ENCODE measurements at places on chromosomes 3 and 15. TPM values are rescaled to one million over a fixed set of nuclear protein-coding genes. Genes with fewer than 3 reads are reported as not detected.

GRCh38 chr3:61601831-61602230, 40.5 kb downstream of the PTPRG start:
- no peak overlapping the region for H3K27ac ChIP-seq
- peaks cover 3% of the 10 kb centered on the region for H3K36me3 ChIP-seq
- H3K4me1 ChIP-seq, result peaks cover 9% of the 10 kb centered on the region
- DNase-seq, result no peak
- no peaks in the 10 kb centered on the region for H3K27me3 ChIP-seq
- no peak overlapping the region for H3K4me3 ChIP-seq

- H3K4me3 ChIP-seq, result no peak overlapping the region
- no peak overlapping the region for H3K27ac ChIP-seq
- no peaks in the 10 kb centered on the region for H3K4me1 ChIP-seq
- H3K36me3 ChIP-seq, result no peaks in the 10 kb centered on the region
- DNase-seq, result no peak
Measured at GRCh38 chr3:168002786-168003368, 92.8 kb downstream of the GOLIM4 start.

- H3K27ac ChIP-seq, result no peak overlapping the region
- H3K4me1 ChIP-seq, result peaks cover 10% of the 10 kb centered on the region
- H3K27me3 ChIP-seq, result no peaks in the 10 kb centered on the region
- H3K4me3 ChIP-seq, result no peak overlapping the region
- H3K36me3 ChIP-seq, result no peaks in the 10 kb centered on the region
Measured at GRCh38 chr15:65408324-65409035, 14.3 kb downstream of the IGDCC4 start.

- no peak for DNase-seq
- no peaks in the 10 kb centered on the region for H3K27me3 ChIP-seq
- no peak overlapping the region for H3K4me3 ChIP-seq
- H3K27ac ChIP-seq, result no peak overlapping the region
Measured at GRCh38 chr3:188407158-188407880, 253.4 kb downstream of the LPP start.

DNA sequence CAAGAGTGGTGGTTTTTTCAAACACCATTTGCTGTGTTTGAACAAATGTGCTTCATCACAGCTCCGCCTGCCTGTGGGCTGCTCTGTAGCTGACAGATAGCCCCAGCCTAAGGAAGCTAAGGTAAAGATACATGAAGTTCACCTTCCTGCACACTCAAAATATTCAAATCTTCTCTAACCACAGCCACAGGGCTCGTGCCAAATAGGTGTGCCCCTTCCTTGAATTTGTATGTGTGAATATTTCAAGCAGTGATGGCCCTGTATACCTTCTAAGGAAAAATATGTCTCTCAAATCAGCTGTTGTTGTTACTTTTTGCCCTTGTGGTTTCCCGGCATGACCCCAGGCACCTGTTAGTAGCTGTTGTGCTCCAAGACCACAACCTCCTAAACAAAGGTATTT, 92.8 kb downstream of the CCNL1 start:
- no peak overlapping the region for H3K4me3 ChIP-seq
- DNase-seq, result no peak
- H3K27me3 ChIP-seq, result peaks cover 4% of the 10 kb centered on the region
- H3K27ac ChIP-seq, result no peak overlapping the region
- no peaks in the 10 kb centered on the region for H3K36me3 ChIP-seq
- H3K4me1 ChIP-seq, result peaks cover 5% of the 10 kb centered on the region

Gene NTRK3
- total RNA-seq, result 1.1 TPM

DNA sequence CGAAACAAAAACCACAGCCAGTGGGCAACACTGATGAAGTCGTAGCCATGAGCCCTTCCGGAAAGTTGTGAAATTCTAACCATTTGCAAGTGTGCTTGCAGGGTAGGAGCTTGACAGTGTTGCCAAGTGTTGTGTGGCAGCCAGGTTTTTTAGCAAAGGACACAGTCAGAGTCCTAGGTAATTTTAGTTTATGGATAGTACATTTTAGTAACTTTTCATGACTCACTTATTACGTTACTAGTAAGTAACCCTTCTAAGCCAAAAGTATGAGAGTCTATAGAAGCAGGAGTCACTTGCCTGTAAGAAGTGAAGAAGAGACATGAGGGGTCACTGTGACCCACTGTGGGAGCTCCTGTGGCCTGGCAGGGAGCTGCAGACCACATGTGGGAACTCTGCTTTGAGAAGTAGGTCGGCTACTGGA, 54.8 kb upstream of the ADPGK start:
- no peak for DNase-seq
- H3K27me3 ChIP-seq, result peaks cover 26% of the 10 kb centered on the region
- H3K36me3 ChIP-seq, result no peaks in the 10 kb centered on the region
- no peak overlapping the region for H3K4me3 ChIP-seq
- H3K27ac ChIP-seq, result no peak overlapping the region

- no peaks in the 10 kb centered on the region for H3K36me3 ChIP-seq
- H3K4me3 ChIP-seq, result peak overlapping the region; percentile 54
- no peak for DNase-seq
- no peak overlapping the region for H3K27ac ChIP-seq
Measured at GRCh38 chr15:43513550-43513949, 3.9 kb upstream of the MAP1A start.

DNA sequence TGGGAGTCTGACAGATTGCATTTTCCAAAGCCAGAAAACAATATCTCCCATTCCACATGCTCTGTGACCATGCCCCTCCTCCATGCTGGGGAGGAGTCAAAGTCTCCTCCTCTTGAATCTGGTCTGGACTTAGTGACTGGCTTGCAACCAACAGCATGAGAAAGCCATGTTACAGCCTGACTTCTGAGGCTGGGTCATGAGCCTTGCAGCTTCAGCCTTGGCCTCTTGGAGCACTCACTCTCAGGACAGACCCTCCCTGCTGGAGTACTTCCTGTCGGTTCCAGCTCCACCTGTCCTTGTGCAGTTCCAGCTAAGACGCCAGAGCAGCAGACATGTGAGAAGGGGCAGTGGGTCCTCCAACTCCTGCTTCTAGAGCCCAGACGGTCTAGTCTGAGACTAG, 49.7 kb upstream of the RBSN start:
- H3K27me3 ChIP-seq, result peaks cover 50% of the 10 kb centered on the region
- no peaks in the 10 kb centered on the region for H3K4me1 ChIP-seq
- no peak for DNase-seq
- no peaks in the 10 kb centered on the region for H3K36me3 ChIP-seq

DNA sequence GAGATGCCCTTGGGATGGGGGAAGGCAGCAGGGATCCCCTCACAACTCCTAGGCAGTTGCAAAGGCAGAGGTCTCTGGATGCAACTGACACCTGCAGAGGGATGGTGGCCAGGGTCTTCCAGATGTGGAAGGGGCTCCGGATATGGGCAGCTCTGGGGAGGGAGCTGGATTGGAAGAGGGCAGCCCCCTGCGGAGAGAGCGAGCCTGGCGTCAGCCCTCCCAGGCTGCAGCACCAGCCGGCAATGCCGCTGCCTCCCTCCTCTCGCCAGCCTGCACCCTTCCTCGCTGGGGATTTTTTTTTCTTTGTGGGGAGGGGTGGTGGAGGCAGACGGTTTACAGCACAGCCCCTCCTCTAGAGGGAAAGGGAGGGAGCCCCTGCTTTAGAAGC, 1.6 kb downstream of the INSYN1 start:
- peaks cover 32% of the 10 kb centered on the region for H3K27me3 ChIP-seq
- peak overlapping the region; percentile 65 for H3K27ac ChIP-seq
- no peak for DNase-seq
- peak overlapping the region; percentile 85 for H3K4me3 ChIP-seq

Gene SPINK8
- not detected for total RNA-seq

Gene ANKRD63
- not detected for total RNA-seq

Gene TMEM44
- total RNA-seq, result 37.3 TPM

GRCh38 chr3:94972066-94972465, 909.2 kb downstream of the NSUN3 start:
- no peak overlapping the region for H3K4me3 ChIP-seq
- H3K27ac ChIP-seq, result no peak overlapping the region
- no peaks in the 10 kb centered on the region for H3K27me3 ChIP-seq
- no peaks in the 10 kb centered on the region for H3K36me3 ChIP-seq
- DNase-seq, result no peak

- H3K4me3 ChIP-seq, result no peak overlapping the region
- no peaks in the 10 kb centered on the region for H3K27me3 ChIP-seq
- no peak overlapping the region for H3K27ac ChIP-seq
- no peak for DNase-seq
Measured at GRCh38 chr3:191568206-191568605, 107.2 kb downstream of the PYDC2 start.

Gene TGM5
- not detected for total RNA-seq

DNA sequence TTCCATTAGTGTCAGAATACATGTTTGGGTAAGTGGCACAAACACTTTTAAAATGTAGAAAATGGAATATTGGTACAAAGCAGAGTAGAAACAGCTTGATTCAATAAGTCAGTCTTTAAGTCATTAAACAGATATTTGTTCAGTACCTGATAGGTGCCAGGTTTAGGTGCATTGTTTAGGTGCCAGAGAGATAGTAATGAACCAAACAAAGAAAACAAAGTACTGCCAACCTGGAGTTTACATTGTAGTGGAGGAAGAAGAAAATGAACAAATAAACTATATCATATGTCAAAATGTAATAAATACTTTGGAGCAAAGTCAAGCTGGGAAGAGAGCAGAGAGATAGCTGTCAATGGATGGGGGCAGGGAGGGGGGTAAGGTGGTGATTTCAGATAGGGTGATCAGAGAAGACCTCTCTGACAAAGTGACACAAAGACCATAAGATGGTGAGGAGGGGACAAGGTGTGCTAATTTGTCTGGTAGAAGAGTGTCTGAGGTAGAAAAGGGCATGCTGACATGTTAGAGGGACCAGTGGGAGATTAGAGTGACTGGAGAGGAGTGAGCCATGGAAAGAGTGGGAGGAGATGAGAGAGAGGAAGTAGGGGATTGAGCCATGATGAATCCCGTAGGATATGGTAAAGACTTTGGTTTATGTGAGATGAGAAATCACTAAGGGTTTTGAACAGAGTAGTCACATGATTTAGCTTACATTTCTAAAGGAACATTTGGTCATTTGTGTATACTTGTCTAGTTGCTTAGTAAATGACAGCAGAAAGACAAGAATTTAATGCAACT, 128.2 kb downstream of the UBE2E2 start:
- peaks cover 7% of the 10 kb centered on the region for H3K4me1 ChIP-seq
- no peak for DNase-seq
- no peak overlapping the region for H3K27ac ChIP-seq
- peaks cover 3% of the 10 kb centered on the region for H3K36me3 ChIP-seq
- no peak overlapping the region for H3K4me3 ChIP-seq
- no peaks in the 10 kb centered on the region for H3K27me3 ChIP-seq

Gene FAM3D
- 0.35 TPM for total RNA-seq

Gene USP50
- total RNA-seq, result not detected

DNA sequence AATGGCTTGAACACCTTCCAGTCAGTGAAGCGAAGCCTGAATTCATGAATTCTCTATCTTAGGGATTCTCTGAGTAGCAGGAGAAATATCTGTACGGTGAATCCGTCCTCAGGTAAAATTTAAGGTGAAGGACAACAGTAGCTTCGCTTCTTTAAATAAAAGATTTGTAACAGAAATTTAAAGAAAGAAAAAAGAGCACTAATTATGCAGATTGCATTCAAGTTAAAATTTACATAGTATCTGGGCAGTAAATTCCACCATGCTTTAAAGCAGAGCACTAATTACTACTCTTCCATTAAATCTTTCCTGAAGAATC, 282.6 kb downstream of the FGF12 start:
- no peak overlapping the region for H3K4me3 ChIP-seq
- no peaks in the 10 kb centered on the region for H3K36me3 ChIP-seq
- H3K27ac ChIP-seq, result no peak overlapping the region
- H3K4me1 ChIP-seq, result peaks cover 29% of the 10 kb centered on the region

GRCh38 chr3:4986782-4987537, 7.7 kb downstream of the BHLHE40 start:
- H3K4me1 ChIP-seq, result peaks cover 11% of the 10 kb centered on the region
- H3K27ac ChIP-seq, result no peak overlapping the region
- H3K36me3 ChIP-seq, result no peaks in the 10 kb centered on the region
- peaks cover 49% of the 10 kb centered on the region for H3K27me3 ChIP-seq
- peak; percentile 74 for DNase-seq

Gene STARD9
- 16.5 TPM for total RNA-seq

Gene AKAP13
- total RNA-seq, result 81.3 TPM

Gene CSPG5
- total RNA-seq, result 23.3 TPM

- no peaks in the 10 kb centered on the region for H3K36me3 ChIP-seq
- peaks cover 28% of the 10 kb centered on the region for H3K4me1 ChIP-seq
- no peak overlapping the region for H3K4me3 ChIP-seq
- H3K27me3 ChIP-seq, result no peaks in the 10 kb centered on the region
Measured at GRCh38 chr15:89085289-89085926, 2.8 kb upstream of the ABHD2 start.

DNA sequence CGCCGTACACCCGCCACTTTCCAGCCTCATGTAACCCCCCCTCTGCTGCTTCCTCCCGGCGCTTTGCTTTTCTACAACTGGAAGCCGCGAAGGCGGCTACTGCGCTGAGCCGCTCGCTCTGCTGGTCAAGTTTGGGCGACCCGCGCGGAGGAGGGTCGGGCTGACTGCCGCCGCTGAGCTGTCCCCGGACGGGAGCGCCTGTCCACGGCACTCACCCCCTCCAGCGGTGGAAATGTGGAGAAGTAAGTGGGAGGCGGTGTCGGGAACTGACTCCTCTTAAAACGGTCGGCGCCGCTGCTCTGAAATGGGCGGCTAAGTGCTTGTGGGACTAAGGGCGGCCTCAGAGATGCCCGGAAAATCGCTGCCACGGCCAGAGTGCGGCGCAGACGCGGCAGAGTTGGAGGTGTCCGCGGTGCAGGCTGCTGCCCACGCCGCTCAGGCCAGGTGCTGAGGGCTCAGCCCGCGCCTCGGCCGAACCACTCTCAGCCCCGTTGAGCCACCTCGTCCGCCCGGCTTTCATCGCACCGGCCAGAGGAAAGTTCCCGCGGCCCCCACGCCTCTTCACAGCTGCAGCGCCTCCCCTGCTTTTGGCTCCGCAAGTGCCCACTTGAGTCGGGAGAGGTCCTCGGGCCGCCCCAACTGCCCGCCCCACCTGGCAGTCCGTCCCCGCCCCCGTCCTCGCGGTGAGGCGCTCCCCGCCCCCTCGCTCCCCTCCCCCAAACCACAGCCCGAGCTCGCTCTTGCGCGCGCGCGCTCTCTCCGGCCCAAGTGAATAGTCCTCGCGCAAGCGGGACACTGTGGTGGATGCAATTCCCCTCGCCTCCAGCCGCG, at the start of gene EPHA6:
TSS of gene EPHA6 (plus strand) at position 775 of the 831 bp plus-strand sequence.
- peaks cover 56% of the 10 kb centered on the region for H3K27me3 ChIP-seq
- H3K27ac ChIP-seq, result no peak within 1 kb of the TSS
- DNase-seq, result peak; percentile 52
- H3K4me3 ChIP-seq, result peak within 1 kb of the TSS; percentile 91

GRCh38 chr15:75779504-75779903, 63.7 kb upstream of the UBE2Q2 start:
- no peak for DNase-seq
- no peak overlapping the region for H3K27ac ChIP-seq
- H3K4me3 ChIP-seq, result no peak overlapping the region

- H3K36me3 ChIP-seq, result no peaks in the 10 kb centered on the region
- H3K4me3 ChIP-seq, result no peak overlapping the region
- no peak for DNase-seq
- no peaks in the 10 kb centered on the region for H3K27me3 ChIP-seq
Measured at GRCh38 chr3:100899440-100900091, 93.7 kb downstream of the ABI3BP start.

Gene IGSF10
- total RNA-seq, result not detected

All from neural crest cell (in vitro differentiated cells).